Fibroblast of gingiva (primary cell): ENCODE measurements at places on chromosomes 4 and X.

- no peak for DNase-seq
These were observed 30.3 kb downstream of the SULT1E1 start for GRCh38 chr4:69829678-69830077.

DNA sequence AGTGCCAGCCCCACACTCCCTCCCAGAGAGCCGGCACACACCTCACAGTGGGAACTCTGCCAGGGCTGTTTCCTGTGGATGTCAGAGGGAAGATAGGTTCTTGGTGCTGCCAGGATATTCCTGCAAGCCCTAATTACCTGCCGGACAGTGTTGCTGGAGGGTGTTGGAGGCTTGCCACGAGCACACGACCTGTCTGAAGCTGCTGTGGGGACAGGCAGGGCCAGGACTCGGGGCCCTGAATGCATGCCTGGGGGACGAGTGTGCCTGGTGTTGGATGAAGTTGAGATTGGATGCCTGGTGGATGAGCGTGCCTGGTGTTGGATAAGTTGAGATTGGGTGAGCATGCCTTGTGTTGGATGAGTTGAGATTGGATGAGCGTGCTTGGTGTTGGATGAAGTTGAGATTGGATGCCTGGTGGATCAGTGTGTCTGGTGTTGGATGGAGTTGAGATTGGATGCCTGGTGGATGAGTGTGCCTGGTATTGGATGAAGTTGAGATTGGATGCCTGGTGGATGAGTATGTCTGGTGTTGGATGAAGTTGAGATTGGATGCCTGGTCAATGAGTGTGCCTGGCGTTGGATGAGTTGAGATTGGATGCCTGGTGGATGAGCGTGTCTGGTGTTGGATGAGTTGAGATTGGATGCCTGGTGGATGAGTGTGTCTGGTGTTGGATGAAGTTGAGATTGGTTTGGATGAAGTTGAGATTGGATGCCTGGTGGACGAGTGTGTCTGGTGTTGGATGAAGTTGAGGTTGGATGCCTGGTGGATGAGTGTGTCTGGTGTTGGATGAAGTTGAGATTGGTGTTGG lies 23.2 kb upstream of the UVSSA start:
- DNase-seq = peak; percentile 96

- no peak for DNase-seq
These were observed 438.1 kb downstream of the GBA3 start for GRCh38 chr4:23130845-23131244.

GRCh38 chrX:54745676-54746075 lies 52.4 kb downstream of the ITIH6 start:
- DNase-seq = no peak

GRCh38 chr4:169727616-169728015 lies 30.1 kb downstream of the HPF1 start:
- DNase-seq = no peak
